ENCODE measurements at places on chromosomes 11 and 22.

DNA sequence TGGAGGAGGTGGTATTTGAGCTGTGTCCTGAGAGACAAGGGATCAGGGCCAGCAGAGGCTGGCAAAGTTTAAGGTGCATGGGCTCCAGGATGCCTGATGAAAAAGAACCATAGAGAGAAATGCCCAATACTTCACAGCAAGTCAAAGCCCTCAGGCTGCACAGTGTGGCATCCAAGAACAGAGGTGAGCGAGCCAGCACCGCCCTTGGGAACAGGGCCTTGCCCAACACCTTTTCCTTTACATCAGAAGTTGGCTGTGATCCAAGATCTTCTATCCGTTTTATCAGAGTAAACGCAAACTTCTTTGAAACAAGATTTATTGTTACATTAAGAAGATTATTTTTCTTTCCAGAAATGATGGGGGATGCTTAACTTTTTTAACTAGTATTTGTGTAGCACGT lies 1.4 kb downstream of the B3GNT6 start:
- DNase-seq: no peak

- DNase-seq: no peak
These were observed 20.0 kb downstream of the APLNR start for GRCh38 chr11:57217053-57217452.

DNA sequence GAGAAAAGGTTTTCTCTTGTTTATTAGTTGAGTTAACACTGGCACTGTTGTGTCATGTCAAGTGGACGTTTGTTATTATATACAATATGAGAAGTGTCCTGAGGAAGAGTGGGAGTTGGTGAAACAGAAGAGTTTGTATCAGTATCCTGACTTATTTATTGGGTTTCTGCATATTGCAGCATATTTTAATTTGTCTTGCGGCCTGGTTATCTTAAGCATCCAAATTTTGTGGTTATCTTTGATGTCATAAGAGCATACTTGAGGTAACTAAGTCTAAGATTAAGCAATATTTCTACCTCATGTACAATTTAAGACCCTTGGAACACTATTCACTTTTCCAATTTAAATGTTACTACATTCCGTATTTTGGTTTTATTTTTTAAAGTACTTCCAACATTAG lies 103.5 kb downstream of the DDX10 start:
- DNase-seq: no peak

DNA sequence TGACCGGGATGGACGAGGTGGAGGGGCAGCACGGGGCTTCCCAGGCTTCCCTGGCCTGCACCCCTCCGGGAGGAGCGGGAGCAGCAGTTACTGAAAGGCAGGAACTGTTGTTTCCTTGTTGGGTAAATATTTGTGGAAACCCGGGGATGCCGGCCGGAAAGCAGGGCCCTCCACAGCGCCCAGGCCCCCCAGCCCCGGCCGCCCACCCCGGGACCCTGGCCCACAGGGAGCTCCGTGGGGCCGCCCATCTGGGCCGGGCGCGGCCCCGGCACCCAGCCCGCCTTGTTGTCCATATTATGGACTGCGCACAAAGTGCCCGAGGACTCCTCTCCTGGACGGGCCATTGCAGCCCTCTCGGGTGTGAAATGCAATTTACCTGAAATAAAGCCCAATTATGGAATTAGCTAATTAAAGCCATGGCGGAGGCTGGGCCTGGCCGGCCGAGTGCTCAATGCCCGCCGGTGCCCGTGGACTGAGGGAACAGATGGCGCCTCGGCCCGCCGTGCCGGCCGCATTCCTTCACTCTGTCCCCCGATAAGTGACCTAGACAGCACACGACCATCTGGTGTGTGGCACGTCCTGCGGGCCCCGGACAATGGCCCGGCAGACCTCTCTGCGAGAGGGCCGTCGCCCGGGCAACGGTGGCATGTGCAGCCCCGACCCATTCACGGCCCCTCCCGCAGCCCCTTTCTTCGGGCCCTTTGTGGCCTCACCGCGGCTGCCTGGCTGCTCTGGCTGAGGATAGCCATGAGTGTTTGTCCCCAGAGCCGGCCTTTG lies 35.4 kb downstream of the CDKN1C start:
- no peak for DNase-seq

DNA sequence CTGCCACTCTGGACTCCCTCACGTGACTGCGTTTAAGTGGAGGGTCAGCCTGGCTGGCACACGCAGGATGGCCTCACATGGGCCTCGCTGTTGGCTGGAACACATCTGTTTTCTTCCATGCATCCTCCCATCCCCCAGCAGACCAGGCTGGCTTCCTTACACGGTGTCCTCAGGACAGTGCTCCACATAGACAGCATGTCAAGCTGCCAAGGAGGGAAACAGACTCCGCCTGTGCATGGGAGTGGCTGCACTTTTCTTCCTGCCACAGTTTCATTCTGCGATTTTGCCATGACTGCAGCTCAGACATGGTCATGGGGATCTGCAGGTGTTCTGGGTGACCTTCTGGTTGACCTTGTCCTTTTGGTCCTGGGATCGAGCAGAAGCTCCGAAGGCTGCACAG lies 344.2 kb downstream of the SHANK2 start:
- DNase-seq: no peak

GRCh38 chr22:49585461-49586243 lies 242.0 kb downstream of the BRD1 start:
- no peak for DNase-seq

DNA sequence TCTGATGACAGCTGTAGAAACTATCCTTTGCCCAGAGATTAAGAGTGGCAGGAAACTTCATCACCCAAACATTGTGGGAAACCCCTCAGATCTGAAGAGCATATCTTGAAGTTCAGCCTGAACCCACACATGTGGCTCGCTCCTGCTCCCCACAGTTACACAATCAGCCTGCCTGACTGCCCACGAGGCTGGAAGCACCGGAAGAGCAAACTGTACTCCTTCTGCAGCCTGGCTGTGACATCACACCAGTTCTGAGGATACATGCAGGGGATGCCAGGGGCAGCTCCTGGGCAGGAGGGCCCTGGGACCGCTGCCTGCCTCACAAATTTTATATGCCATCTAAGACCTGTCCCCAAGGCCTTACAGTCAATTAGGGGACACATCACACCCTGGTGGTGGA lies 444.4 kb downstream of the BUD13 start:
- no peak for DNase-seq

- no peak for DNase-seq
These were observed 541.4 kb downstream of the MN1 start for GRCh38 chr22:27260087-27260698.

- DNase-seq: no peak
These were observed 416.7 kb upstream of the CADM1 start for GRCh38 chr11:115920841-115921480.

DNA sequence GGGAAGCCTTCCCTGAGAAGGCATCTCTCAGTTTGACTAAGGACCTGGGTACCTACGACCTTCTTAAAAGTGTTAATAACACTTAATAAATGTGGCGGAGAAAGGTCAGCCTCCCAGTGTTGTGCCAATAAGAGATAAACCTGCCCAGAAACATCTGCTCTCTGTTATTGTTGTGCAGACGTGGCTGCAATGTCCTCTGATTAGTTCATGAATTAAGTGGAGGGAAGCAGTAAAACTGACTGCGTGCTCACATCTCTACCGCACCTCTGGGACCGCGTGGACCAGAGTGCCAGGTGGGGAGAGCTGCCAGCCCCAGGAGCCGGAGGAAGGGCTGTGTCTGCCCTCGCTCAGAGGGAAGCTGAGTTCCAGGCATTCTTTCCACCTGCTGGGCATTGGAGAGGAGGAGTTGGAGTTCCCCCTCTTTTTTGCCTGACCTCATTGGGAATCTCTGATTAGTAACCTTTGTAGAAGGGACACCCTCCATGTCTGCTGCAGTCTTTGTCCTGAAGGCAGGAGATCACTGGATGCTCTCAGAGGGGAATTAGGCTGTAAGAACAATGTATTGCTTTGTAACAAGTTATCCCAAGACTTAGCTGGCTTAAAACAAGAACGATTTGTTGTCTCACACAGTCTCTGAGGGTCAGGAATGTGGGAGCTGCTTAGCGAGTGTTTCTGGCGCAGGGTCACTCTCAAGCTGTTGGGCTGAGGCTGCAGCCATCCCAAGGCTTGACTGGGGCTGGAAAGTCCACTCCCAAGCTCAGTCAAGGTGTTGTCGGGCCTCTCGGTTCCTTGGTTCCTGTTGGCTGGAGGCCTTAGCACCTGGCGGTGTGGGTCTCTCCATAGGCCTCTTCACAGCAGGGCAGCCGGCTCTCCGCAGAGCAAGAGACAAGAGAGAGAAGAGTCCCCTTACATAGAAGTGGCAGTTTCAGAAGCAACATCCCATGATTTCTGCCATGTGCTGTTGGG lies 247.6 kb upstream of the TBCEL start:
- DNase-seq: no peak

GRCh38 chr22:45422237-45422983 lies 8.9 kb downstream of the RIBC2 start:
- no peak for DNase-seq

DNA sequence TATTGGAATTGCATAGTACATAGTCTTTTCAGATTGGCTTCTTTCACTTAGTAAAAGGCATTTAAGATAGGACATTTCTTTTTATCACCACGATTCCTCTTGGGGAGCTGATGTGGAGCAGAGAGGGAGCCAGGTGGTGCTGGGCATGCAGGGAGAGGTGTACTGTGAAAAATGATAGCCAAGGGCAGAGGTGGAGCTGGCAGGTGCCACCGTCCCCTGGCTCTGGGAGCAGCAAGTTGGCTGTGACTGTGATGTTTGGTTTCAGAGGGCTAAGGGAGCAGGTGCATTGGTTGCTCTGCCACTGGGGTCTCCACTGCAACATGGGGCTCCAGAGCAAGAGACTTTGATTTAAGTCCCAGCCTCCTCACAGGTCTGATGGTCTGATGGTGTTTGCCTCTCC lies 16.5 kb downstream of the SGSM1 start:
- DNase-seq: no peak

GRCh38 chr11:69870766-69871165 lies 51.5 kb upstream of the FGF3 start:
- no peak for DNase-seq

GRCh38 chr22:35230839-35231584 lies 26.3 kb upstream of the HMGXB4 start:
- peak; percentile 10 for DNase-seq

DNA sequence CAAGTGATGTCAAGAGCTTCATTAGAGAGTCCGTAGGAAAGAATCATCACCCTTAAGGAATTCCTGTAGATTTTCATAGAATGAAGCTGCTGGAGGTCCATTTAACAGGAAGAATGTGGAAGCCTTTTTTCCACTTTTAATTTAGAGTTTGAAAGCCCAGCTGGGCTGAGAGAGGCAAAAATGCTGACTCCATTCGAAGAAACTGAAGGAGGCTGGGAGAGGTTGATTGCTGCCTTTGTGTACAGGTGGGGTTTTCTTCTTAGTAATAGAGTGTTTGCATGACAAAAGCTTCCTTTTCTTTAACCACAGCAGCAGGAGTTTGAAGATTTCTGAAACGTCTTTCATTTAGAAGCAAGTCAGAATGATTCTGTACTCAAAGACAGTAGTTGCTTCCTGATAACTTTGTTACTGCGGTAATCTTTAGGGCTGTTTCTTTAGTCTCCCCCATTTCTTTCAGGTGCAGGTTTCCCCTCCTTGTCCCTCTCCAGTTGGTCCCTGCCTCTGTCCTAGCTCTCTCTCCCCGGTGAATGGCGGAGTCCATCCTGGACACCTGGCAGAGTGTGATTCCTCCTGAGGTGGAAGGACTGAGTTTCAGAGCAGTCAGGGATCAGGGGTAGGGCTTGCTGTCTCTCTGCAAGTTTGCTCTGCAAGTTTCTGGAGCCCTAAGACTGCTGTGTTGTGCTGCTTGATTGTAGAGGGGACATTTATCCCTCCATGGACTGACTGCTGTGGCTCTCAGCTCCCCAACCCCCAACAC lies 166.2 kb downstream of the LDLRAD3 start:
- DNase-seq: no peak

DNA sequence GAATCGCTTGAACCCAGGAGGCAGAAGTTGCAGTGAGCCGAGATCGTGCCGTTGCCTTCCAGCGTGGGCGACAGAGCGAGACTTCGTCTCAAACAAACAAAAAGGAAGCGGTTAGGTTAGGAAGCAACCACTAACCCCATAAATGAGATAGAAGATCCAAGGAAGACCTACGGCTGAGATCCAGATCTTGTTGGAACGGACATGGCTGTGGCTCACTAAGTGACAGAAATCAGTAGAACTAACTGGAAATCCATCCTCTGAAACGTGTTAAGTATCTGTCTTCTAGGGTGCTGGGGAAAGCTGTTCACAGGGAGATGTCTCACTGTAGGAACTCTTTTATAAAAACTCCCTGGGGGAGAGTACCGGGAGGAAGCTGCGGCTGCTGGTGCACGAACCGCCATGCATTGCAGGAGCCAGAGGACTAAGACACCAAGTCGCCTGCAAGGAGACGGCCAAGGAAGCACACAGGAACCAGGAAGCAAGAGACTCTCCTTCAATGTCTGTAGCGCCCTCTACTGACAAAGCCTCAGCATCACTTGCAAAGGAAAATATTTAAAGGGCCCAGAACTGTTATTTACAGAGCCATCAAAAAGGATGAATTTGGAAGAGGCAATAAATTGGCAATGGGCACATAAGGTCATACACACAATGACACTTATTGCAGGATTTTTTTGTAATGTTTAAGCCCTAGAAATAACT lies 16.9 kb upstream of the SPTY2D1 start:
- DNase-seq: no peak
